CD4-positive, alpha-beta T cell treated with Interleukin-17A for 1 hour (primary cell): ENCODE measurements at places on chromosomes 5 and 9.
A peak's percentile ranks its signal among the peaks of the same experiment; 100 is the strongest.

GRCh38 chr9:17294822-17295624 lies 160.2 kb downstream of the CNTLN start:
- DNase-seq, result no peak

- DNase-seq, result no peak
Measured at GRCh38 chr9:136720251-136720897, 8.0 kb downstream of the DIPK1B start.

DNA sequence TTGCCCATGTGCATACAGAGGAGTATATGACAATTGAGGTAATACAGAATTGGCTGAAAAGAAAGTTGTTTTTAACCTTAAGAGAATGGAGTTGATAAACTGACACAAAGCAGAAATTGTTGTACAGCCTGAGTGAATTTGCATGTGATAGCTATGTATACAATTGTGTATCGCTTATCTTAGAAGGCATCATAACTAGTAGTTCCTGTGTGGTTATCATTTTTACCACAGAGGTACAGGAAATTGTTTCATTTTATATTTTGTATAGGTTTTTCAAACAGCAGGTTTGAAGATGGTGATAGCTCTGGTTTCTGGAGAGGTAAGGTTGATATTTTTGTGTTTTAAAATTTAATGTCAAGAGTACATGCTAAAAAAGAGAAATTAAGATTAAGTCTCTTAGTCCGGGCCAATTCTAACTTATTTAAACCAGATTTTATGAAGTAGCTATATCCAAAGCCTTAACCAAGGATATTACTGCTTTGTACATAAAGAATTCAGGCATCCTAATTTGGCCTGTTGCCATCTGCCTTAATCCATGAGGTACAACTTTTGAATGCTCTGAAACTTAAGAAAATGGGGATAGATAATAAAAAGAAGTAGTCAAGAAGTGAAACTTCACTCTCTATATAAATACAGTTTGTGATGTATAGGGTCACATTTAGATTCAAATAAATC lies 26.0 kb downstream of the DDX4 start:
- DNase-seq, result peak; percentile 34

DNA sequence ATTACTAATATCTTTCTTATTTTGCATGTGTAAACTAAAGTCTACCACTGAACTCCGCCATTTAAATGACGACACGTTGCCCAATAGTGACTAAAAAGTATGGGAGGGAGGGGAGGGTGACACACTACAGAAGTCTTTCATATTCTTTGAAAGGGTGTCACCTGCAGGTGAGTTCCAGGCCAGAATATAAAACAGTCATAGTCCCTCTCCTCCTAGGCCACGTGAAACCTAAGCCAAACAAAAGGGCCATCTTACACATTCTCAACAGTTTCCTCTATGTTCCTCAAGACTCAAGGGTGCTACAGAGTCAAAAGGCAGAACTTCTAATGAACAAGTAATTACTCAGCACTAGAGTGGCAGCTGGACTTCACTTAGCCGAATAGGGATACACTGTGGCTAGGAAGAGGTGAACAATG lies 6.4 kb downstream of the CEMIP2 start:
- DNase-seq, result peak; percentile 21

- DNase-seq, result no peak
Measured at GRCh38 chr9:72506615-72507014, 14.8 kb upstream of the TMC1 start.
